ENCODE measurements at places on chromosomes 16 and 17. TPM values are rescaled to one million over a fixed set of nuclear protein-coding genes. Genes with fewer than 3 reads are reported as not detected.

Gene HSD17B2
- 0.98 TPM for polyA plus RNA-seq

Gene CDH1
- 101 TPM for polyA plus RNA-seq

Gene NPIPA2
- not detected for polyA plus RNA-seq

Gene MYO15A
- polyA plus RNA-seq: 6.2 TPM

- no peak for DNase-seq
Observed at GRCh38 chr16:27238591-27238990, 30.0 kb downstream of the NSMCE1 start.

- no peak for DNase-seq
Observed at GRCh38 chr17:64161380-64162176, 31.6 kb upstream of the ERN1 start.

- DNase-seq: no peak
Observed at GRCh38 chr16:4376126-4376892, 4.7 kb downstream of the VASN start.

DNA sequence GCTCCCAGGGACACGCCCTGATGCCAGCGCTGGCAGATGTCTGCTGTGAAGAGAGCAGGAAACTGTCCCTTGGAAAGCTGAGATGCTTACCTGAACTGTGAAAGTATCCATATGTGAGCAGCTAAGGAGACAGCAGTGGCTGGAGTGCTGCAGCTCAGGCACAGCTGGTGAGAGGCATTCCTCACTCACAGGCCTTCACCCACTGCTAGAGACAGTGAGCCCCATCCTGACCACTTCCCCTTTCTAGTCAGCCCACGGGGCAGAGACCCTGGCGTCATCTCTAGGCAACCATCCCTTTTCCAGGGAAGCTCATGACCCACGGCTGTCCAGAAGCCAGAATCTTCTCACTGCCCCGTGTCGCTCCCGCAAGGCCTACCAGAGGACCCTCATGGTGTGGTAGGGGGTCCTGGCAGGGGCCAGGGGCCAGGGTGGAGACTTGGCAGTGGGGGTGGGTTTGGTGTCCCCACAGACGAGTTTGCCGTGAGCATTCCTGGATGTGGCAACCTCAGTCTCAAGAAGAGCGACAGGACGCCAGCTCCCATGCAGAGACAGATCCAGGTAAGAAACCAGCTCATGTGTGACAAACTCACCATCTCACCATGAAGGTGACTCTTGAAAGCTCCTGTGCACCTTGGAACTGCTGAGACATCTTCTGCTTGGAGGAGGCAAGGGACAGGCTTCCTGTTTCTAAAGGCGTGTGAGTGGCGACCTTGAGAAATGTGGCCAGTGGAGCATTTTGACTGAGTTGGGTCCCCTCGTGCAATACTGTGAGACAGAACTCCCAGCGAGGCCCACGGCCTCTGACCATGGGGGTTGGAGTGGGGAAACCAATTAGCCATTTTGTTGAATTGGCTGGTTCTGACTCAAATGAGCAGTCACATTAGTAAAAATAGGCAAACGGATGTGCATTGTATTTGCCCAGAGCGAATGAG is at the start of gene SCIMP:
SCIMP (minus strand) TSS at position 216 of the 932 bp plus-strand sequence; CDS start at position 111, 105 bp downstream.
- DNase-seq: no peak

- DNase-seq: no peak
Observed at GRCh38 chr16:84049403-84050060, 6.9 kb upstream of the SLC38A8 start.

- DNase-seq: no peak
Observed at GRCh38 chr16:69031877-69032301, 73.6 kb upstream of the HAS3 start.

DNA sequence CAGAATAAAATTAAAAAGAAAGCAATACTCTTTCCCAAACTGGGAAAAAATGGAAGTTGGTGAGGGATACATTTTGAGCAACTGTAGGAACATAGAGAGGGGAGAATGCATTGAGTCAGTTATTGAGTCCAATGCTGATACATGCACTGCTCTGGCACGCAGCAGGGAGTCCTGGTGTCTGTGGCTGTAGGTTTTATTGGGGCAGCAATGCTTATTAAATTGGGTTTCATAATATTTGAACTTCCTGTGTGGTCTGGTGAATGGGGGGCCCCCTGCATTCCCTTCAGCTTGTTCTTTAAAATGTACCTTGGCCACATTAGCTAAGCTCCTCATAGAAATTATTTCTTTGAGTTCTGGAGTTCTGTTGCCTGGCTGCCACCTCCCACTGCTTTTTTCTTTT is 125.2 kb upstream of the ELAC2 start:
- no peak for DNase-seq
